ENCODE measurements at places on chromosomes 7 and 10.
A peak's percentile ranks its signal among the peaks of the same experiment; 100 is the strongest.

DNA sequence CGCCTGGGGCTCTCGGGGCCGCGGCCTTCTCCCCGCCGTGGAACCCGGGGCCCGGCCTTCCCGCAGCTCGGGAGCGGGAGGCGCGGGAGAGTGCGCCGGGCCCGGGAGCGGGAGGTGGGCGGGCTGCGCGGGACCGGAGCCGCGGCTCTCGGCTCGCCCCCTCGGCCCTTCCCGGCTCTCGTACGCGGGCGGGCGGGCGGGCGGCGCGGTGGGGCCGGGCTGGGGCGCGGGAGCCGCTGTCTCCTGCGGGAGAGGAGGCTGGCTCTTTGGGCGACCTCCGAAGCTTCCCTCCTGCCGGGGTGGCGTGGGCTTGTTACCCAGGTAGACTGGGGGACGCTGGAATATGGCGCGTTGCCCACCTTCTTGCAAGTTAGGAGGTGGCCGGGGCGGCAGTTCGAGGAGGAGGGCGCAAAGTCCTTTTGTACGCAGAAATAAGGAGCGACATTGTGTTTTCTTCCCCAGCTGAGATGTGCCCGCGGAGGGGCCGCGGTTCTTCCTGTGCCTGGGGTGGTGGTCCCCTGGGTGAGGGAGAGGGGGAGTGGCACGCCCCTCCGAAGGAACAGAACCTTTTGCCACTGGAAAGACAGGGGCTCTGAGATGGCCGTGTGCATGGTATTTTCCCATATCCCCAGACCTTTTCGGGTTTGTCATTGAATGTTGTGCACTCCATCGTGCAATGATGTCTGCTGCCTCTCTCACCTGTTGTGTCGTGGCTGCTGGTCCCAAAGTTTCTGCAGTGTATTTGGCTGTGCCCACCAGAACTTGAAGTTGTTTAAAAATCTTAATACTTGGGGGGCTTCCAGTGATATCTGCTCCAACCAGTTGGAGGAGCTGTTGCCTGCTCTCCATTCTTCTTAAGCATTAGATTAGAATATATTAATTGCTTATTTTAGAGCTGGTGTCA, 844 bp downstream of the NRF1 start:
- DNase-seq = peak; percentile 31

GRCh38 chr10:133087045-133087678, 562 bp upstream of the ADGRA1 start:
- no peak for DNase-seq

DNA sequence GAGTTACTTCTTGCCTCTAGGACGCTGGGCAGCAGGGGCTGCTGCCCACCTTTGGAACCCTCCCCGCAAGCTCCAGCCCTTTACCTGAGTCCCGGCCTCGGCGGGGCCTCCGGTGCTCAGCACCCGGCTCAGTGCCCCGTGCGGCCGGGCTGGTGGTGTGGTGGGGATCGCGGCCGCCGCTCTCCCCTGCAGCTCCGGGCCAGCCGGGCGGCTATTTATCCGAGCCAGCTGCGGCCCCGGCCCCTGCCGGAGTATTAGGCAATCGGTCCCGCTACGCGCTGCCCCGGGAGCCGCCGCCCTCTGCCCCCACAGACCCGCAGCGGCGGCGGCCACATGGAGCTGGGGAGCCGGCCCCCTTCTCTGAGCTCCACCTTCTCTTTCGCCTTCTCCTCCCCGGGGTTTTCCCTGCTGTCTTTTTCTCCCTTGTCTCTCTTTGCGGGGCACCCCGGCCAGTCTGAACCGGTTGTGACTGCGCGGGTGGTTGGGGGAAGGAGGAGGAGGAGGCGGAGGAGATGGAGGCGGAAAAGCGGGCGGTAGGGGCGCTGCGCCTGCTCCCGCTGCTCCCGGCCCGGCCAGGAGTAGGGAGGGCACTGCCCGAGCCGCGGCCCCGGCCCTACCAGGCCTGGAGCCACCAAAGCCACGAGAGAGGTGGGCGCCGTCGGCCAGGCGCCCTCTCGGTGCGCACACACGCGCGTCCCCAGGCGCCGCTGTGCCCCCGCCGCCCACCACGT, at the start of gene SLC16A9:
Gene SLC16A9, minus strand, starts transcription at position 456 of the 731 bp plus-strand sequence. CDS start 25,559 bp downstream, outside the sequence.
- peak; percentile 79 for DNase-seq

GRCh38 chr7:44072364-44073231, 7.2 kb upstream of the PGAM2 start:
- peak; percentile 79 for DNase-seq

DNA sequence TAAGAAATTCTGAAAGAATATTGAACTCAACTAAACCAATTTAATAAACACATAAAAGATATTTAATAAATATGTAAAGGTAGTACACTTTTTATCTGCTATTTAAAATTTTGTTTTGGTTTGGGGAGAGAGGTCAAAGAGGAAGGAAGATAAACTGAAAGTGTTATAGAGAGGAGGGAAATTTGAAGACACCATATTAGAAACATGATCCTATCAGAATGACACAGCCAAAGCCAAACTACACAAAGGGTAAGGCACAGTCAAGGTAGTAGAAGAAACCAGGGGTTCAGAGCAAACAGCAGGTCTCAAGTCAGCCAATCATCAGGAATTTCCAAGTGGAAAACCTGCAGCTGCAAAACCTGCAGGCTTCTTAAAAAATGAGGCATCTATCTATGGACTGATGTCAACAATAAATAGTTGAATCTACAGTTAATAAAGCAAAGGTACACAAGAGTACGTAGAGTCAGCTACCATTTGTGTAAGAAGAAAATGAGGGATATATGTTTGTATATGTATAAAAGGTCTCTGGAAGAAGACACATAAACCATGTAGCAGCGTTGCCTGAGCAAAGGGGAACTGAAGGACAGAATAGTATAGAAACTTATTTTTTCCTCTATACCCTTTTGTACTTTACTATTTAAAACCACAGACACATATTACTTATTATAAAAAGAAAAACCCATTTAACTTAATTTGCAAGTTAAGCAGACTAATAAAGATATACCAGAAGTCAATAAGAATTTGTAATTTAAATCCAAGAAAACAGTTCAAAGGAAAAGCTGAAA, 10.0 kb downstream of the ZNF800 start:
- DNase-seq = no peak

DNA sequence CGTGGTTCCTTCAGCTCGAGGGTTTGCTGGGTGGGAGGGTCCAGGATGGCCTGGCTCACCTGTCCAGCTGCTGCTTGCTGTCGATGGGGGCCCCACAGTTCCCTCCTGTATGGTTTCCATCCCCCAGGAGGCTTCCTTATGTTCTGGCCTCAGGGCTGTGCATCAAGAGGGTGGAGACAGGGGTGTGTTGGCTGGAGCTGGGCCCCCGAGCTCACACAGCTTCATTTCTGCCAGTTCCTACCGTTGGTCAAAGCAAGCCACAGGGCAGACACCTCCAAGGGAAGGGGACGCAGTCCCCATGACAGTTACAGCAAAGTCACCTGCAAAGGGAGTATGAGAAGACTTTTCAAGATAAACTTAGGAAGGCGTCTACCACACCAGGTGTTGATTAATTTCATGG, 156.9 kb downstream of the EBF3 start:
- no peak for DNase-seq

- no peak for DNase-seq
Observed at GRCh38 chr7:113402005-113402404, 283.7 kb upstream of the SMIM30 start.

DNA sequence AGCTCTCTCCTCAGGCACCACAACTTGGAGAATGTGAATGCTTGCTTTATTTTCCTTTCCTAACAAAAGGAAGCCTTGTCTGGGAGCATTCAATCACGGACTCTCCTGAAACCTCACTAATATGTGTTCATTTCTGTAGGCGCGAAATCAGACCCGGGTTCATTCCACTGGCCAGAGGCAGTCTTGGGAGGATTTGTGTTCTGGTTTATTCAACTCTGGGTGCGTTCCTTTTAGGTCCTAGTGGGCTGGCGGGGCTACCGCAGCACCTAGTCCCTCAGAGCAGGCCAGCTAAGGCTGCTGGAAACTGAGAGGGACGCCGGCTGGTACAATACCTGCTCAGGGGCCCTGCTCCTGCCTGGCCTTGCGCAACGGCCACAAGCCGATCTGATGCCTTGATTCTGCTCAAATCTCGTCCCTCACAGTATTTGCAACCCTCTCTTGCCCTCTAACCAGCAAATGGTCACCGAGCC, 7.5 kb downstream of the HOXA4 start:
- no peak for DNase-seq

DNA sequence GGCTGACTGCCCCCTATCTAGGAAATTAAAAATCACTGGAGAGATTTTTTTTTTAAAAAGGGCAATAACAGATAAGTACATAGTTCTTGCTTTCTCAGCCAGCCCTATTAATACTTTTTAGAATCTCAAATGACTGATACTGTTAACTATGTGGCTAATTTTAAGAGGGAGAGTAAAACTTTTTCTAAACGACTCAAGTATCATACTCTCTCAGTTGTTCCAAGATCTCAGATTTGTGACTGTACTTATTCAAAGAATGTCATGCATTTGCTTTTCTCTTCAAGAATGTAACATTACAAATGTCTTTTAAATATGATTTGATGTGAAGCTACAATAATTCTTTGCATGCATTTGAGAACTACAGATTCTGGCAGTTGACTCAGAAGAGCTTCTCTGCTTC, 55.4 kb upstream of the RAB11FIP2 start:
- no peak for DNase-seq

DNA sequence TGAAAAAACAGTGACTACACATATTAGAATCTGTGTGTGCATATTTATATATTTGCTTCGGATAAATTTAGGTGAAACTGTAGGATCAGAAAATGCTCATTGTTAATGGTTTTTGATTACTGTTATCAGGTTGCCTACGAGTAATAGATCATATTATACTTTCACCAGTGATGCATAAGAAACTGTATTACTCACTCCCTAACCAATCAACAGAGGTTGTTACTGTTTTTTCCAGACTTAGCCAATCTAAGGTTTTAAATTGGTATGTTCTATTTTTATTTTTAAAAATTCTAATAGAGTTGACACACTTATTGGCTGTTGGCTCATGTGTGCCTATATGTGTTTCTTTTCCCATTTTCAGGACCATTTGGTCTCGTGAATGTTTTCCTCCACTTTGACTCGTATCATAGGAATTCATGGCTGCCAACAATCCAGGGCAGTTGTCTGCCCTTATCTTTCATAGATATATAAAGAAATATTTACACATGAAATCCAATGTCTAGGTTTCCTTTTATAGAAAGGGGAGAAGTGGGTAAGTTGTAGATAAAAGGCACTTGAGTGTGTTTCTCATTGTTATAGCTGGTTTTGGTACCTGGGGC, 59.2 kb downstream of the ANLN start:
- DNase-seq = no peak

GRCh38 chr10:1382711-1383110, 326.5 kb downstream of the WDR37 start:
- DNase-seq = no peak

DNA sequence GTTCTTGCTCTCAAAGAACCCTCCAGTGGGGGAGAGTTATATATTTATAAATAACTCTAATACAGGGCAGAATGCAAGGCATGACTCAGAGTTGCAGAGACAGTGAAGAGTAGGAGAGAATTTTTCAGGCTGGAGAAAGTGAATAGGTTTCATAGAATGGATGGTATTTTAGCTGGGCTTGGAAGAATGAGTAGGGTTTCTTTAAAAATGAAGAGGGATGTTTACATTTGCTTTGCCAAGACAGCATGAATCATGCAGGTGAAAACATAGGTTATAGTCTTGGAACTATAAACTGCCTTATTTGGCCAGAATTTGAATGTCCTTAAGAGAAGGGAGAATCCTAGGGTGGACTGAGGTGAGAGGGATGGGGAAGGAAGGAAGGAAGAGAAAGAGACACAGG, 124.8 kb downstream of the CPED1 start:
- no peak for DNase-seq

GRCh38 chr10:92313750-92314149, 22.8 kb downstream of the MARCHF5 start:
- no peak for DNase-seq

DNA sequence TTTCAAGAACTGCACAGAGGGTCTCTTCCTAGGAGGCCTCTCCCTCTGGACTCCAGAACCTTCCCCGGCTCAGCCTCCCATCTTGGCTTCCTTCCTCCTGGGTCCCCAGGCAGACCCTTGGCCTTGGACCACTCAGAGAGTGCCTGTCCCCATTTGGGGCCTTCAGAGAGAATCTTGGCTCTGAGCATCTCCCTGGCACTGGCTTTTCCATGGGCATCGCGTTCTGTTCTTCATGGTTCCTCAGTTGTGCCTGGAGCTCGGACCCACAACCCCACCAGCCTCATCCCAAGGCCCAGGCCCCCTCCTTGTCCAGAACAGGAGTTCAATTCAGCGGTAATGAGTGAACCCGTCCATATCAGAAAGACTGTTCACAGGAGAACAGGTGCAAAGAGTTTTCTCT, 73.4 kb downstream of the VIPR2 start:
- no peak for DNase-seq

DNA sequence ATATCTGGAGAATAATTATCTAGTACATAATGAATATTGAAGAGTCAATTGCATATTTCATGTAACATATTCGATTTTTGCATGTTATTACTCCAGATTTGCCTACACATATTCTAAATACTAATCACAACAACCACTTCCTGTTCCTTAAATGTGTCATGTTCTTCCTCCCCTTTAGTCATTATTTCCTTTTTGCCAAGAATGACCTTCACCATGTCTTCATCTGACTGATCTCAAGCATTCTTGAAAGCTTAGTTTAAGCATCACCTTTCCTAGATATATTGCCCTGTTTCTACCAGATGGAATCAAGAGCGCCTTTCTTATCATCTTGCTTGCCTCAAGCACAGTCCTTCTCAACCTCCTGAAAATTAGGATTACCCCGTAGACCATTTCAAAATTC, 23.5 kb upstream of the MEOX2 start:
- DNase-seq = no peak

DNA sequence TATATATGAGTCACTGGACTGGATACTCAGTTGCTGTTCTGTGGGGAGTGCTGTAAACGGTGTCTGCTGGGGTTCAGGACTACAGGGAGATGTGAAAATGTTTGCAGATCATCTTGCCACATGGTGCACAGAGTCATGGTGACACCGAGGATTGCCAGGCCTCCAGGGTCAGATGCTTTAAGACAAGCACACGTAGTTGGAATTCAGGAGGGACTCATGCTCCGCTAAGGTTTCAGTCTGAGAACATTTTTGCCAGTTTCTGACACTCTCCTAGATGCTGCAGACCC, 211.3 kb downstream of the CXCL12 start:
- no peak for DNase-seq

- peak; percentile 19 for DNase-seq
Observed at GRCh38 chr10:43250615-43251418, 16.0 kb downstream of the RASGEF1A start.

DNA sequence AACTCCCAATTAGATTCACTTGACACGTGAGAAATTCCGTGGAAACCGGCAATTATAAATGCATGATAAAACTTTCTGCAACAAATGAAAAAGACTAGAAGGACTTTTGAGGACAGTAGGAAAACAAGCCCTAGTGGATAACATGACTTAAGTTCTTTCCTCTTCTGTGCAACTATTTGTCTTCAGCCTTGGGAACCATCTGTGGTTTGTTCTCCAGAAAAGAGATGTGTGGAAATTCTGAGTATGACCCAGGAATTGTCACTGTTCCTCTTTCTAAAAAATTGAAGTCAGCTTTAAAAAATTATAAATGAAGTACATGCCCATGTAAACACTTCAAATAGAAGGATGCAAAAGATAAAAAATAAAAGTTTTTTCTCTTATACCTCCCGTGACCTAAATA, 128.6 kb upstream of the SVIL start:
- DNase-seq = no peak

- no peak for DNase-seq
Observed at GRCh38 chr7:2116989-2117591, 115.7 kb downstream of the MAD1L1 start.

- no peak for DNase-seq
Observed at GRCh38 chr7:42099470-42100155, 137.4 kb downstream of the GLI3 start.

- no peak for DNase-seq
Observed at GRCh38 chr10:94850766-94851165, 87.7 kb upstream of the CYP2C9 start.

GRCh38 chr10:18231480-18231879, 91.3 kb downstream of the CACNB2 start:
- no peak for DNase-seq

Data from WTC11 (cell line).